SK-N-SH (cell line): ENCODE measurements at places on chromosomes 1 and 21.

DNA sequence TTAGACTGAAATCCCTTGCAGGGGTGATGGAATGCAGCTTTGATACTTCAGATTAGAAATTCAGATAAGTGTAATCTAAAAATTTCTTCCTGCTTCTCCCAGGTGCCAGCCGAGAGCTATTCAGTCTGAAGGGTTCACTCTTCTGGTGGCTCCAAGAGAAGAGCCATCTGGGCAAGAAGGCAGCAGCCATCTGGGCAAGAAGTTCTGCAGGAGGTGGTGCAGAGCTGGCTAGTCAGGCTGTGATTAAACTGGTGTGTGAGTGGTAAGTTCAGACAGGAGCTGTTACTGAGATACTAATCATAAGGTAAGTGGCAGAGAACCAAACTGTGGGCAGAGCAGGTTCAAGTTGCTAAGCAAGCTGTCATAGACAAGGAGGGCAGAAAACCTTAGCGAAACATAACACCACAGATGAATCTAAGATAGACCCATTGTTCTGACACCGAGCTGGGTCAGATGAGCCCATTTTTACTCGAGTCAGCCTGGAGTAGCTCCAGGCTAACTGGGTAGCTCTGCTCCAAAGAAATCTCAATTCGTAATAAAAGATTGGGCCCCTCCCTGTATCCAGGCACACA, 14.4 kb upstream of the TP53BP2 start:
- no peak for DNase-seq

GRCh38 chr1:160549665-160550006, 26.6 kb upstream of the SLAMF6 start:
- no peak for DNase-seq

DNA sequence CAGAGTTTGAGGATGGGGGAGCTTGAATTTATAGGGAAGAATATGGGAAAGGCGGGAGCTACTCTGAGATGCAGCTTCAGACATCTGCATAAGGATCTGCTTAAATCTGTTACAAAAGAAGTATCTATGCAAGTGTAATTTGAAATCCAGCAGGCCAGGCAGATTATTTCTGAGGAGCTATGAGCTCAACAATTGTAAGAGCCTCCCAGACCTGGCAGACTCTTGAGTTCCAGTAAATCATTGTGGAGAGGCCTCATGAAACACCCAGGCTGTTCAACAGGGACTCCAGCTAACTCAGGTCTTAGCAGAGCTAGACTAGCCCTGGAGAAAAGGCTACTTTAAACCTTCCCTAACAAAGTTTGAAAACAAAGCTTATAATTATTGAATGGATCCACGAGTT, 647.5 kb upstream of the CHRM3 start:
- DNase-seq, result no peak

DNA sequence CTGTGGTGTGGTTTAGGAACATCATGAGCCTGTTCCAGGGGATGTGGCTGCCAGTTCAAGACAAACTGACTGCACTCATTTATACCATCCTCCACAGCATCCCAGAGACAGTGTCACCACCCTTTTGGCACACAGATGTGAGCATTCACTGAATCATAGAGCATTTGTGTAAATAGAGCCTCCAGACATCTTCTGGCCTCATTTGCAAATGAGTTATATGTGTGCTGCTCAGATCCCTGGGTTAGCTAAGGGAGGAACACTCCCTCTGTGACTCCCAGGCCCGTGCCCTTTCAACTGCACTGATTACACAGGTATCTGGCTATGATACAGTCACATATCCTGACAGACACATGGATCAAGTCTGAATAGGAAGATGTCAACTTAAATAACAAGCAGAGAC, 351.5 kb upstream of the PLD5 start:
- no peak for DNase-seq

GRCh38 chr1:229238674-229239415, 32.1 kb upstream of the RAB4A start:
- no peak for DNase-seq

DNA sequence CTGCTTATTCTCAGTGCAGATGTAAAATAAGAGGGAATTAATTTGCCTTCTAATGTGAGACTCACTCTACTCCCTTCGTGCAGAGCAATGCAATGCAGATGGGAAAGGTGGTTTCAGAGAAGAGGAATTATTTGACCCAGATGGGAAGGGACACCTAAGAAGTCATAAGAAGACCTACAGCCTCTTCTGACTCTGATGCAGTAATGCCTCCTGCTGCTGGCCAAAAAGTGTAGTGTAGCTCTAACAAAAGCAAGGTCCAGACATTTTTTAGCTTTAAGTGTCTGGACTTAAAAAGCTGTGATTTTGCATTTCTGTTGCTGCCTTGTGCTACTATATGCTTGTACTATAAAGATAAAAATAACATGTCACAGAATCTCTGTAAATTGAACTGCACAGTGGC, 501.4 kb downstream of the TTLL7 start:
- no peak for DNase-seq

DNA sequence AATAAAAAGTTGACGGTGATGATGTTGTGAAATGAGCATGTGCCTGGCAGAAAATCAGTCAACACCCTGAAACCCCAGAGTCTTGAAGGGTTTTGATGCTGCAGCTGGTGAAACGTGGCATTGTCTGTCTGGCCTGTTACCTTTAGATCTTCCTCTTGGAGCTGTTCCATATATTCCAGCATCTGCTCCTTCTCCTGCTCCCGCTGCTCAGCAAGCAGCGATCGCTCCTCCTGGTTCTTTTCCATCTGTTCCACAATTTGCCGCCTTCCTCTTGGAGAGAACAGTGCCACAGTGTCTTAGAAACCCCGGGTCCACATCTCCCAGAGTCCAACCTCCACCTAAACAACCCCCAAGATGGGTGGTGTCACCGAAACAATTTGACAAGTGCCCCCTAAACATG, 15.7 kb downstream of the CFAP45 start:
- no peak for DNase-seq

GRCh38 chr1:113868387-113869083, 3.0 kb downstream of the PTPN22 start:
- no peak for DNase-seq

- DNase-seq, result no peak
Observed at GRCh38 chr1:23889074-23889473, 21.0 kb upstream of the FUCA1 start.

- no peak for DNase-seq
Observed at GRCh38 chr1:176745945-176746344, 283.0 kb downstream of the PAPPA2 start.

- DNase-seq, result no peak
Observed at GRCh38 chr1:48215889-48216288, 6.6 kb upstream of the SLC5A9 start.

DNA sequence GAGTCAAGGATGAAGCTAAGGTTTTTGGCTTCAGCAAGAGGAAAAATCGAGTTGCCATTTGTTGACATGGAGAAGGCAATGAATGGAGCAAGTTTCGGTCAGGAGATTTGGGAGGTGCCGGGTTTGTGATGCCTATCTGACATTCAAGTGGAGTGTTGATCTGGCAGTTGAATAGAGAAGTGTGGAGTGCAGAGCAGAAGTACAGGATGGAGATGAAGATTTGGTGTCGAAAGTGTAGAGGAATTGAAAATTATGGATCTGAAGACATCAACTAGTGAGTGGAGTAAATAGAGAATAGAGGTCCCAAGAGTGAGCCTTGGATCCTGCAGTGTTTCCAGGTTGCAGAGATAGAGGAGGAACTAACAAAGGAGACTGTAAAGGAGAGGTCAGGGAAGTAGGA, 25.9 kb downstream of the CITED4 start:
- DNase-seq, result no peak

- DNase-seq, result no peak
Observed at GRCh38 chr21:27648560-27648959, 681.7 kb upstream of the ADAMTS5 start.

DNA sequence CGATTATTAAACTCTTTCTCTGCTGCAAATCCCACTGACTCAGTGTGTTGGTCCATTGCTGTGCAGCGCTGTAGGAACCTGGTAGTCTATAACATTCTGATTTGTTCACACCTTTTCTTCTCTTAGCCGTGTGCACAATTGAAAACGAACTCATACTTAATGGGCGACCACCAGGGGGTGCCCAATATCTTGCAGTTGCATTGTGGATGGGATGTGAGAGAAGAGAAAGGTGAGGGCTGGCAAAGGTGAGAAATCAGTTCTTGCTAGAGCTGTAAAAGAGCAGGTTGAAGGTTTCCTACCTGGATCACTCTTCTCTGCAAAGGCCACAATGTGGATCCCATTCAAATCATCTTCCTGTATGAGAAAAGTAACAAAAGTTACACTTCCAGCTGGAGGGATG, 51.0 kb downstream of the CASQ2 start:
- DNase-seq, result peak; percentile 26

- no peak for DNase-seq
Observed at GRCh38 chr1:52472384-52472783, 68.0 kb downstream of the PRPF38A start.

DNA sequence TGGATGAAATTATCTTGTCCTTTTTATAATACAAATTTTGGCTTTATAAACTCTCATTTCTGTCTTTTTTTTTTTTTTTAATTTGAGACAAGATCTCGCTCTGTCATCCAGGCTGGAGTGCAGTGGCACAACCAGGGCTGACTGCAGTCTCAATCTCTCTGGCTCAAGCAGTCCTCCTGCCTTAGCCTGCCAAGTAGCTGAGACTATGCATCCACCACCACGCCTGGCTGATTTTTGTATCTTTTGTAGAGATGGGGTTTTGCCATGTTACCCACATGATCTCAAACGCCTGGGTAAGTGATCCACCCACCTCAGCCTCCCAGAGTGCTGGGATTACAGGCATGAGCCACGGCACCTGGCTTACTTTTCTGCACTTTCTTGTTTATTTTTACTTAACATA, 7.5 kb downstream of the TOR1AIP1 start:
- no peak for DNase-seq

DNA sequence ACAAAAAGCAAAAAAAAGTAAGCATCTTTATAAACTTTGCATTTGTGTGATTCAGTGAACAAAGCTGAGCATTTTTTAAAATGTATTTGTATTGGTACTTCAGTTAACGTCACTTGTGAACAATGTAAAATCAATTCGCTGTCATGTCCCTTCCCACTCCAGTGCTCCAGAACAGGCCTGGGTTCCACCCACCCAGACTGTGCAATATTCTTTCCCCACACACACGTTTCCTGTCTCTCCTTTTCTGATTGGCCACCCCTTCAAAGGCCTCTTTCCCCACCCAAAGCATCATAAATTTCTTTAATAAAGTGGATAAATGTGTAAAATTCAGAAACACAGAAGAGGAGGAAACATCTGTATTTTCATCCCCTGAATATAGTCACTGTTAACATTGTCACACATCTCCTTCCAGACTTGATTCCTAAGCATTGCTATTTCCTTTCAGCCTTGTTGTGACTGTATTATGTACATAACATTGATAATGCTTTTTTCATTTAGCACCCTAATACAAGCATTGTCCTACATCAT, 12.0 kb downstream of the CLEC20A start:
- no peak for DNase-seq

DNA sequence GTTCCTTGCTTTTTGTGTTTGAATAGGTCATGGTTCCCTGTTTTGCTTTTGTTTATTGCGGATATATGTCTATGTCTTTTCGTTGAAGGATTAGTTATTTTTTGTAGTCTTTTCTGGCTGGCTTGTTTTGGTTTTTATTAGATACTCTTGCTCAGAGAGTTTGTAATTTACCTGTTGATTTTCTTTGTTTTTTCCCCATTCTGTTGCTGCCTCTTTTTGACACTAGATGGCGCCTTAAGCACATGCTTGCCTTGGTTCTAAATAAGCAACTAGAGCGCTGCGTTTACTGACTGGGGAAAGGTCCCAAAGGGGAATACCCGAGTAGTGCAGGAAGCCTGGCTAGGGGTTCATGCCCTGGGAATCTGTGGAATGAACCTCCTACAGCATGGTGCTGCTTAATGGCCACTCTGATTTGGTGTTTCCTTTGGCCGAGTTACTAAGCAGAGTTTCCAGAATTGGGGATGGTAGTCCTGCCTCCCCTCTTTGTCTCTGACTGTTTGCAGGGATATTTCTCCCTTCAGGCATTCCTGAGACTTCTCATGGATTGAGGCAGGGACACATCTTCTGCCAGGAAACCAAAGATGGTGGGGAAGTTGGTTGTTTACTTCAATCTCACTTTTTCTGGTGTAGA, 143.2 kb downstream of the PTPRU start:
- DNase-seq, result peak; percentile 25
